ENCODE measurements at places on chromosomes 1 and 21. TPM values are rescaled to one million over a fixed set of nuclear protein-coding genes. Genes with fewer than 3 reads are reported as not detected.

C1orf226 gene
- total RNA-seq: 0.50 TPM

IL20 gene
- 0.06 TPM for total RNA-seq

FHAD1 gene
- total RNA-seq: 0.44 TPM

FMO2 gene
- not detected for total RNA-seq

Data from A549 treated with CORT108297 at 1 μM for 4 hours (cell line).